ENCODE measurements at places on chromosomes 4 and X.
A peak's percentile ranks its signal among the peaks of the same experiment; 100 is the strongest.

GRCh38 chr4:26048378-26048882, 134.4 kb downstream of the SMIM20 start:
- no peak for DNase-seq

- DNase-seq, result no peak
Observed at GRCh38 chr4:15451866-15452765, 17.6 kb upstream of the CC2D2A start.

DNA sequence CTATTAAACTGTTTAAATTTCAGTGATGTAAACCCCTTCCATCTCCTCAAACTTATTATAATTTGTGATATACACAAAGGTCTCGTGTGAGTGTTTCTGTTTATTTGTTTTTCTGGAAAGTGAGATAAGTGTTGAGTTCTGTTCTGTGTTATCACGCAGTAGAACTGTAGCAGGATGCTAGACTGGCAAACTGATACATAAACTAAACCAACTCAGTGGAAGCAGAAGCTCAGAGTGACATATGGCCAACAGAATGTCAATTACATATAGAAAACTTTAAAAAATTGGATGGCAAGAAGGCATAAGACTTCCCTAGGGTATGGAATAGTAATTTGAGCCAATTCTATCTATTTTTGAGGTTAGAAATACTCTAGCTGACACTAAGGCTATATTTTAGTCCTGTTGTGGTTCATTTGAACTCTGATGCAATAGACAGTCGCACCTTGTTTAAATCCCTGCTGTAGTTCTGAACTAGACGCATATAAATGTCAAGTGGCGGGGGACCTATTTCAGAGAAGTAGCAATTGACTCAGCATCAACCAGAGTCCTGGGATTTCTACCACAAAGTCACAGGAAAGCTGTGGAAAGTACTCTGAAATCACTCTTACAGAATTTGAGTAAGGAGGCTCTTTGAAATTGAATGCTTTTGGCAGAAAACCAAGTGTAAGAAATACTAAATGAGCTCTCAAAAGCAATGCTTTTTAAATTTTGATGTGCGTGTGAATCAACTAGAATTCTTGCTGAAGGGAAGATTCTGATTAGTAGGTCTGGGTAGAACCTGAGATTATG, 294.4 kb downstream of the INPP4B start:
- DNase-seq, result no peak

- no peak for DNase-seq
Observed at GRCh38 chr4:128163177-128164117, 102.3 kb downstream of the LARP1B start.

DNA sequence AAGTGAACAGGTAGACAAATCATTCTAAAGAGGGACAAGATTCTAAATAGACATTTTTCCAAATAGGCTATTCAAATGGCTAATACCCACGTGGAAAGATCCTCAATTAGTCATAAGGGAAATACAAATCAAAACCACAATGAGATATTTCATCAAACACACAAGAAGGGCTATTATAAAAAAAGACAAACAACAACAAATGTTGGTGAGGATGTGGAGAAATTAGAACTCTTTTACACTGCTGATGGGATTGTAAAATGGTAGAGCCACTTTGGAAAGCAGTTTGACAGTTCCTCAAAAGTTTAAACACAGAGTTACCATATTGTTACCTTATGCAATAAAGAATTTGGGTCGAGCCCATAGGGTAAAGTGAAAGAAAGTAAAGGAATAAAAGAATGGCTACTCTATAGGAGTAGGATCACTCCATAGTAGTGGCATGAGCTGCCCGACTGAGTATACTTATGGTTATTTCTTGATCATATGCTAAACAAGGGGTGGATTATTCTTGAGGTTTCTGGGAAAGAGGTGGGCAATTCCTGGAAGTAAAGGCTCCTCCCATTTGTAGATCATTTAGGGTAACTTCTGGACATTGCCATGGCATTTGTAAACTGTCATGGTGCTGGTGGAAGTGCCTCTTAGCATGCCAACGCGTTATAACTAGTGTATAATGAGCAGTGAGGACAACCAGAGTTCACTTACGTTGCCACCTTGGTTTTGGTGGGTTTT, 58.9 kb upstream of the FAM9C start:
- DNase-seq, result no peak

GRCh38 chr4:94665500-94666404, 92.0 kb upstream of the BMPR1B start:
- DNase-seq, result no peak

DNA sequence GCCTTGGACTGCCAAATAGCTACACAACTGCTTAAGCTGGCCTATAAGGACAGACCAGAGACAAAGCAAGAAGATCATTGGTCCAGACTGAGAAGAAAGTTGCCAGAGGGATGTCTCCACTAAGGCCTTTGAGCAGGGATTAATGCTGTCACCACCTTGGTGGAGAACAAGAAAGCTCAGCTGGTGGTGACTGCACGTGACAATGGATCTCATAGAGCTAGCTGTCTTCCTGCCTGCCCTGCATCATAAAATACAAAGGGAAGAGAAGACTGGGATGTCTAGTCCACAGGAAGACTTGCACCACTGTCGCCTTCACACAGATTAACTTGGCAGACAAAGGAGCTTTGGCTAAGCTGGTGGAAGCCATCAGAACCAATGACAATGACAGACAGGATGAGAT, 40.5 kb upstream of the FAM120C start:
- DNase-seq, result no peak

- DNase-seq, result no peak
Observed at GRCh38 chr4:108620933-108621905, 843 bp downstream of the RPL34 start.

DNA sequence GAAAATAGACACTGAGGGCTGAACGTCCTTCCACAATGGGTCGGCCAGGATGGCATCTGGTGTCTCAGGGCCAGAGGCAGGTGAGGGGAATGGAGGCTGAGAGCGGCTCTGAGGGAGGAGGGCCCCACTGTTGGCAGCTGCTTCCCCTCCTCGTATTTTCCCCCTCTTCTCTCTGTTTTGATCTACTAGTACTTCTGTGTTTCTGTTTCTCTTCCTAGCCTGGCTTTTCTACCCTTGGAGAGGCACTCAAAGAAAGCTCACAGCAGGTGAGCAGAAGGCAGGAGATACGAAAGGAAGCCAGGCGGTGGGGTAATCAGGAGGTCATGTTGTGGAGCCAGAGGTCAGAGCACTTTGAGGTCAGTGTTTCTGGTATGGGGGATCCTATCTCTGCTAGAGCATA, 151.8 kb upstream of the GATB start:
- DNase-seq, result no peak

DNA sequence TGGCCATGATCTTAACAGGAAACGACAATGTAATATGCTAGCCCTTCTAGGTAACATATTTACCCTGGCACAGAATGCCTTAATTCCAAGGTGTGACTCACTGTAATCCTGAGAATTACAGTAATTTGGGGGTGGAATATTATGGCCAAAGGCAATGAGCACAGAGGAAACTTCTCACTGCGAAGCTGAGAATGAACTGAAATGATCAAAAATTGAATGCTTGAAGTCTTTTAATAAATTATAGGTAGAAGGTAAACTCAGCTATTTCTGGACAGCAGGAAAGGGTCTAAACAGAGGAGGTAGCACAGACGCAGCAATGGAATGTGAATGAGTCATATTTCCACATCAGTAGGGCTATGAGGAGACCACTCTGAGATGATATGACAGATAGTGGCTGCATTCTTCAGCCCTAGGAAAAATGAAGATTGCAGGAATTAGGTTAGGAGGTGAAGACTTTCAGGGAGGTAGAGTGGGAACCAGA, 312.6 kb downstream of the PACRGL start:
- DNase-seq, result no peak

DNA sequence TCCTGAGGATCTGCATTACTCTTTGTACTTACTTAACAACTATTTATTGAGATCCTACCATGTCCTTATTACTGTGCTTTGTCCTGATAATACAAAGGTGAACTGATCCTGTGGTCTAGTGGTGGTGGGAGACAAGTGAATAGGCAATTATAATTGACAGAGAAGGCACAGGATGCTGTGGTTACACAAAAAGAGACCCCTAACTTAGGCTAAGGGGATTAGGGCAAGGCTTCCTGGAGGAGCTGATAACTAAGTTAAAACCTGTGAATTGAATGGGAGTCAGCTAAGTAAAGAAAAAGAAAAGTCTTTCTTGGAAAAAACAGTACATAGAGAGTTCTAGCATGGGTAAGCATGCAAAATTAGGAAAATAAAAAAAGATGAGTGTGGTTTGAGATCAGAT, 164.4 kb downstream of the LARP7 start:
- no peak for DNase-seq

DNA sequence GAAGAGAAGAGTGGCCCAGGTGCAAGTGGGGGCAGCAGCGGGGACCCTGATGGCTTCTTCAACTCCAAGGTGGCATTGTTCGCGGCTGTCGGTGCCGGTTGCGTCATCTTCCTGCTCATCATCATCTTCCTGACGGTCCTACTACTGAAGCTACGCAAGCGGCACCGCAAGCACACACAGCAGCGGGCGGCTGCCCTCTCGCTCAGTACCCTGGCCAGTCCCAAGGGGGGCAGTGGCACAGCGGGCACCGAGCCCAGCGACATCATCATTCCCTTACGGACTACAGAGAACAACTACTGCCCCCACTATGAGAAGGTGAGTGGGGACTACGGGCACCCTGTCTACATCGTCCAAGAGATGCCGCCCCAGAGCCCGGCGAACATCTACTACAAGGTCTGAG, 11.4 kb downstream of the EFNB1 start:
- no peak for DNase-seq

DNA sequence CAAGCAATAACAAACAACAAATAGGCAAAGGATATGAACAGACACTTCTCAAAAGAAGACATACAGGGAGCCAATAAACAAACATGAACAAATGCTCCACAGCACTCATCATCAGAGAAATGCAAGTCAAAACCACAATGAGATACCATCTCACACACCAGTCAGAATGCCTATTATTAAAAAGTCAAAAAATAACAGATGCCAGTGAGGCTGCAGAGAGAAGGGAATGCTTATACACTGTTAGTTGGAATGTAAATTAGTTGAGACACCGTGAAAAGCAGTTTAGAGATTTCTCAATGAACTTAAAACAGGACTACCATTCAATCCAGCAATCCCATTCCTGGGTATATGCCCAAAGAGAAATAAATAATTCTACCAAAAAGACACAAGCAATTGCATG, 129.8 kb upstream of the MAGEB2 start:
- no peak for DNase-seq

DNA sequence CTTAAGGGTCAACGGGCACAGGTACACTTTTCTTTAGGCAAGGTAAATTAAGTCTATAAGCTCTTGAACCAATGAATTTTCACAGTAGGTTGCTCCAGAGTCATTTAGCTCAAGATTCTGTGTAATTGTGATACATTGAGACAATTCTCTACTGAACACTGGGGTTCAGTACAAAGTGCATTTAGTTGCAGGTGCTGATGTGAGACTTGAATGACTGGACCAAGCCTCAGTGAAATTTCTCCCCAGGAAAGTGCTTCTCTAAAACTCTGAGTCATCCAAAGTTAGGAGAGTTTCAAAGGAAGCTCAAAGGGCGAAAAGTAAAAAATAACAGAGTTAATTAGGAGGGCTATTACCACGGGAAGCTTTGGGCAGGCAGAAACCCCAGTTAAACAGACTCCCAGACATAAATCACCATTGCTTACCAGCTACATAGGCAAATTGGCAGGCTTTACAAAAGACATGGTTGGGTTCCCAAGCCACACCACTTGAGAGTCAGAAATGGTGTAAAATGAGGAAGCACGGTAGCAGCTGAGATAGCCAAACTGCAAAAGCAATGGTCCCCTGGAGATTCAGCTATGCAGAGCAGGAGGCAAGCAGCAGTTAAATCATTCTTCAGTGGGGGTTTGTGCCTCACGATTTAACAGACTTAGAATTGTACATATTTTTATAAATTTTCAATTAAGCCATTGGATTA, 202.6 kb downstream of the PCDH19 start:
- DNase-seq, result no peak

GRCh38 chrX:23749576-23749975, 6.5 kb upstream of the ACOT9 start:
- DNase-seq, result no peak

DNA sequence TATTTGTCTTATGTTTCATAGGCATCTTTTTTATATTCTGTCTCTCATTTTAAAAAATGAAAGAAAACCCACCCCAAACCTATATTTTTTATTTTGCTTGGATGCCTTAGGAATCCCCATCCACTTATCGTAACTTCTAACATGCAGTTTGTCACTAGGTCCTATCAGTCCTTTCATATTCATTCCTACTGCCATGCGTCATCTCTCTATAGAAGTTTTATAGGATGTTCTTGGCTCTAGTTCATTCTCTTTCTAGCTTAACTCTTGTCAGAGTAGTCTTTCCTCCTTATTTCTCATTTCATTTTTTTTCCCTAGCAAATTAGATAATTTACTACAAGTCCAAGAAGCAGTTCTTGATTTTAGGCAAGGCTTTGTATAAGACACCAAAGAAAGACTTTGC, 92.7 kb downstream of the LARP1B start:
- DNase-seq, result no peak

- DNase-seq, result no peak
Observed at GRCh38 chr4:64829749-64830148, 420.5 kb upstream of the TECRL start.

GRCh38 chrX:63400340-63400739, 49.2 kb upstream of the SPIN4 start:
- DNase-seq, result no peak

- peak; percentile 21 for DNase-seq
Observed at GRCh38 chr4:159024266-159024665, 78.6 kb upstream of the RAPGEF2 start.

GRCh38 chr4:118850488-118851173, 14.7 kb upstream of the SEC24D start:
- no peak for DNase-seq

DNA sequence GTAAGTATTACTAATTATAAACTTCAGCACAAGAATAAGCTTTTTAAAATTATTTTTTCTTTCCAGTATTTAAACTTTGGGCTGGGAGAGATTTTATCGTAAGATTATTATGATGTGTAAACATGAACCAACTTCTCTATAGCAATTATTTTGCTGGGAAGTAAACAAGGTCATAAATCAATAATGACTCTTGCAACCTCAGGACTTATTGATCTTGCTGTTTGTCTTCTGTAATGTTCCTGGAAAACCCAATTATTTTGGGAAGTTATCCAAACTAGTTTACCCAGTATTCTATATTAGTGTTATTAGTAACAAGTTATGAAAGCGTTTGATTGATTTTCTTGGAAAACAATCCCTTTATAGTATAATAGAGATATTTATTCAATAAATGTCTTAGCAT, 174.9 kb downstream of the PPP1R2C start:
- DNase-seq, result no peak

- DNase-seq, result no peak
Observed at GRCh38 chr4:146049802-146050201, 111.2 kb upstream of the ZNF827 start.

- DNase-seq, result no peak
Observed at GRCh38 chr4:41586675-41587225, 48.8 kb downstream of the LIMCH1 start.

DNA sequence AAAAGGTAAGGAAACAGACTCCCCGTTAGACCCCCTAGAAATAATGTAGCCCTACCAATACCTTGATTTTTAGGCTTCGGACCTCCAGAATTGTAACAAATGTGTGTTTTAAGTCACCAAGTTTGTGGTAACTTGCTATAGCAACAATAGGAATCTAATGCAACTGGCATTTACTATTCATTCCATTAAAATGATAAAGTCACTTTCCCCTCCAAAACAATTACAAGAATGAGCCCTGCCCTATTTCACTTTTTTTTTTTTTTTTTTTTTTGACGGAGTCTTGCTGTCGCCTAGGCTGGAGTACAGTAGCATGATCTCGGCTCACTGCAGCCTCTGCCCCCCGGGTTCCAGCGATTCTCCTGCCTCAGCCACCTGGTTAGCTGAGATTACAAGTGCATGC, 3.5 kb upstream of the DDX60L start:
- DNase-seq, result no peak

- peak; percentile 70 for DNase-seq
Observed at GRCh38 chr4:47669946-47670345, 167.9 kb downstream of the CORIN start.
